Mucosa of gallbladder (tissue), 1 donor: ENCODE measurements at places on chromosomes 5 and 9.

DNA sequence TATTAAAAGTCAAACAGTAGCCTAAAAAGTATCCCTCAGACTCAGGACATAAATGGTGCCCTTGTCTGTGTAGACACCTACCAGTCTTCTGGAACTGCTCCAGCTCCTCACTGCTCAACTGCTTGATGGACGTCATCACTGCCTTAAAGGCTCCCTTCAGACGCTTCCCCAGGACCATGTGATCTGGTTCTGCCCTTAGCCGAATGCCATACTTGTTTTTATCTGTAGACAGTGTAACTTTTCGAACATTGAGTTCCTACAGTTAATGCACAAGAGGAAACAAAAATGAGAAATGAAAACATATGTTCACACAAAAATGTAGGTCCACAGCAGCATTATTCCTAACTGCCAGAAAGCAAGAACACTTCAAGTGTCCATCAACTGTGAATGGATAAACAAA lies 46.2 kb downstream of the IARS1 start:
- DNase-seq = no peak

GRCh38 chr5:40499518-40500273 lies 180.0 kb upstream of the PTGER4 start:
- DNase-seq = no peak

DNA sequence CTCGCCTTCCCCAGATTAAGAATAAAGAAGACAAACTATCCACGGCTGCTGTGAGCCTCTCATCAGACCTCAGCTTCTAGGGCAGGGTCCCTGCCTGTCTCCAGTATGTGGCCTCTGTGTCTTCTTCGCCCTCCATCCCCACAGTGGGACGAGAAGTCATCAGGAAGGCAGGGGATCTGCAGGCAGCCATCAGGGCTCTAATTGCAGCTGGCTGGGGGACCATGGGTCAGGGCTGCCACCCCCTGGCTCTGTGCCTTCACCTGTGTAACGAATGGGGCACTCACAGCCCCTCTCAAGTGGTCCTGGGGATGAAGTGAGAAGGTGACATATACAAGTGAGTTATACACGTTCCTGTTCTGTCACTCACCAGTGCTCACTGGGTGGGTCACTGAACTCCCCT lies 139.8 kb downstream of the KCNIP1 start:
- DNase-seq = no peak

GRCh38 chr5:113084402-113085083 lies 107.9 kb downstream of the DCP2 start:
- no peak for DNase-seq

- DNase-seq = no peak
Observed at GRCh38 chr5:139246394-139246793, 47.1 kb upstream of the MATR3 start.

DNA sequence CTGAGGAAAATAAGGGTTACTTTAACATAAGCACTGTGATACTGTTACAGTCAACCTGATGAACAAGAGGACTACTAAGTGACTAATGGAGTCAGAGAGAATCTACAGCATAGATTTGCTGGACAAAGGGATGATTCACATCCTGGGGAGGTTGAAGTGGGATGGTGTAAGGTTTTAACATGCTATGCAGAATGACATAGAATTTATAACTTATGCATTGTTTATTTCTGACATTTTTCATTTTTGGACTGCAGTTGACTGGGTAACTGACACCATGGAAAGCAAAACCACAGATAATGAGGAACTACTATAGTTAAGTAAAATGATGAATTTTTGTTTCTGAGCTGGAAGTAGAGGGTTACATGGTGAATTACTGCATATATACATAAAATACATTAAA lies 389.2 kb downstream of the MAT2B start:
- no peak for DNase-seq

- no peak for DNase-seq
Observed at GRCh38 chr5:171476701-171477100, 57.3 kb downstream of the FGF18 start.

GRCh38 chr9:110058304-110058953 lies 149.5 kb downstream of the C9orf152 start:
- peak; percentile 53 for DNase-seq

DNA sequence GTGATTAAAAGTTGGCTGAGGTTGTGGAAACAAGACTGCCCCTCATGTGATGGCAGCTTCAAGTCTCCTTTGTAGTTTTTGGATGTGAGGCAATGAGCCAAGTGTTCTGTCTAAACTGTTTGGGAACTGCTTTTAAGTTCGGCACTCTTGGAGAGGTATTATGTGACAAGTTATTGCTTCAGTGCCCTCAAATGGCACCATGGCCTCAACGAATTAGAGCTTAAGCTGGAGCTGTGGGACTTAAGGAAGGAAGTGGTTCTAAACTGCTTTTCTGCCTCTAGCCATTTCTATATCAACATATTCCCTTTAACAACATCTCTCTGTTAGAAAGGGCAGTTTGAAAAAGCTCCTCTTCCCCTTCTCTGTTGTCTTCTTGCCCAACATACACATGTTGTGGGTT lies 227.7 kb downstream of the RFK start:
- DNase-seq = no peak

GRCh38 chr9:124469011-124469832 lies 19.0 kb downstream of the ADGRD2 start:
- DNase-seq = no peak

- DNase-seq = no peak
Observed at GRCh38 chr5:11415751-11416150, 488.5 kb downstream of the CTNND2 start.

DNA sequence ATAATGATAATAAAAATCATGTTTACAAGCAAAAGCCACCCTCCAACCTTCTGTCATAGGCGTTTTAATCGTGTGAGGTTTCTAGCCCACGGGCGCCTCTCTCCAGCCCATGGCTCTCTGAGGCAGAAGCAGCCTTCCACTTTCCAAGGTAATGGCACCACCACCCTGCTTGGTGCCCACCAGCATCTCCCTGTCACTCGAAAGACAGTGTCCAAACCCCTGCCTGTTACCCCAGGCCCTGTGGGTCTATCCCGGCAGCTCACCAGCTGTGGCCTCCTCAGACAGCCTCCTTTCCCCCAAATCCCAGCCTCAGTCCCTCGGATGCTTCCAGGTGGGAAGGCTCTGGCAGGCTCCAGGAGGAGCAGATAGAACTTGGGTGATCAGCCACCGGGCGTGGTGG lies 123.8 kb upstream of the LPCAT1 start:
- DNase-seq = no peak

GRCh38 chr9:90919883-90920282 lies 118.3 kb downstream of the SYK start:
- DNase-seq = no peak

DNA sequence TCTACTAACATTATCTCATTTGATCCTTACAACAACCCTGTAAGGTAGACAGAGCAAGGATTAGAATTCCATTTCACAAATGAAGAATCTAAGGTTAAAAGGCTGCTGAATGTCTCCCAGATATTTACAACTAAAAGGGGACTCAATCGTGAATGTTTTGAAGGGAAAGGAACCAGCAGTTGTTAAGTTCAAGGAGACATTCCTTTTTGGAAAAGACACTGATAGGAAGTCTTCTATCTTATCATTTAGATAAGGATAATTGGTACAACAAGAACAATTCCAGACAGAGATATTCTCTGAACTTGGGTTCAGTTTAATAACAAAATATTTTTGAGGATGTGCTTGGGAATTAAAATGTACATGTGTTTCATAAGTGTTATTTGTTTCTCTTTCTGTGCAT lies 37.5 kb upstream of the CER1 start:
- DNase-seq = no peak

- DNase-seq = no peak
Observed at GRCh38 chr9:76571743-76572146, 112.8 kb downstream of the GCNT1 start.

DNA sequence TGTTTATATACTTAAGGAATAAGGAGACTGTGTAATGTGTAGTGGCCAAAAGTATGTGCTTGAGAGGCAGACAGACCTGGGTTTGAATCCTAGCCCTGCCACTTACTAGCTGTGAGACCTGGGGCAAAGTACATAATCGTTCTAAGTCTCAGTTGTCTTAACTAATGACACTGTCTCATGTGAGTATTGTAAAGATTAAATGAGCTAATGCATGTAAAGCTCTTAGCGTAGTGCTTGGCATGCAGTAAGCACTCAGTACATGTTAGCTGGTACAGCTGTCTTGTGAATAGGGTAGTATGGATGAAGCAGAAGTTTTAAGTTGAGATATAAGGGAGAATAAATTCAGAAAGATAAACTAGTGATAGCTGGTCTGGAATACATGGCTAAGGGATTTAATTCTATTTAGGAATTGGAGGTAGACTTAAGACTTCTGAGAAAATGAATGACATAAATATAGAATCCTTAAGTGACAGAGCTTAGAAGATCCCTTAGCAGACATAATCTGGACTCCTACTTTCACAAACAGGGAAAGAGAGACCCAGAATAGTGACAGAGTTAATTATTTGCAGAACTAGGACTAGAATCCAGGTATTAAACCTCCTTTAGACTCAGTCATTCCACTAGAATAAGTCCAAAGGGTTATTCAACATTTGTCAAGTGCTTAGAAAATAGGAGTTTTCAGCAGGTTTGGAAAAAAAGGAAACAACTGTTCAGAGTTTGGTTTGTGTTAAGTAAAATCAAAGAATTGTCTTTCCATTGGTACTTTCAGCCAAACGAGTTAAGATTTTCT lies 13.1 kb downstream of the GPR21 start:
- DNase-seq = no peak

GRCh38 chr9:134943836-134944235 lies 26.1 kb upstream of the FCN1 start:
- no peak for DNase-seq

GRCh38 chr5:64457846-64458245 lies 48.0 kb upstream of the RGS7BP start:
- no peak for DNase-seq

DNA sequence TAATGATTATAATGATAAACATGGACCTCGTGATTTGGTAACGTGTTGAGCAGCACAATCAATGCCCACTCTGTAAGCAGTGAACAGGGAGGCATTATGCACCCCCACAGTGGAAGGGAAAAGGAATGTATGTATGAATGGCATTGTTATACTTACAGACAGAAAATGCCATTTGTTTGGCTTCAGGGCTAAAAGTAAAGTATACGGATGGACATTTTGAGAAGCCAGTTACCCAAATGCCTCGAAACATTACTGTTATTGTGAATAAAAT lies 260.2 kb upstream of the PPP1R2B start:
- DNase-seq = no peak

DNA sequence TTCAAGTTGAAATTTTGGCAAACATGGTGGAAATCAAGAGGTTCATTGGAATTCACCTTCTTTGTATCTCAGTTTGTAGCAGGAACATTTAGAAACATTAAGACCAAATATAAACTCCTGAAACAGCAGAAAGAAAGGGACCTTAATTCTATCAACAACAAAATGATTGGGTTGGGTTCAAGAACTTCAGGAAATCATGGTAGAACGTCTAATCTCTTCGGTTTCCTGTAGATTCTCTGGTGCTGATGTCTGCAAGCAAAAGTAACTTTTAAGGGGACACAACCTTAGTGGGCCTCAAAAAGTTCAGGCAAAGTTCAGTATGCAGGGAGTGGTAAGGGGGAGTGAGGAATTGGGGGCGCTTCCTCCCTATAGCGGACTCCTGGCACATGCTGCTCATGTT lies 3.4 kb downstream of the IL33 start:
- no peak for DNase-seq

- no peak for DNase-seq
Observed at GRCh38 chr5:177452688-177453638, 6.3 kb downstream of the PRR7 start.
